ENCODE measurements at places on chromosomes 2 and 18. TPM values are rescaled to one million over a fixed set of nuclear protein-coding genes. Genes with fewer than 3 reads are reported as not detected.

The GCC2 gene
- total RNA-seq, result 12.9 TPM

The ABHD1 gene
- total RNA-seq, result not detected

- no peak for DNase-seq
Observed at GRCh38 chr2:113224647-113225236, 51.0 kb downstream of the PSD4 start.

DNA sequence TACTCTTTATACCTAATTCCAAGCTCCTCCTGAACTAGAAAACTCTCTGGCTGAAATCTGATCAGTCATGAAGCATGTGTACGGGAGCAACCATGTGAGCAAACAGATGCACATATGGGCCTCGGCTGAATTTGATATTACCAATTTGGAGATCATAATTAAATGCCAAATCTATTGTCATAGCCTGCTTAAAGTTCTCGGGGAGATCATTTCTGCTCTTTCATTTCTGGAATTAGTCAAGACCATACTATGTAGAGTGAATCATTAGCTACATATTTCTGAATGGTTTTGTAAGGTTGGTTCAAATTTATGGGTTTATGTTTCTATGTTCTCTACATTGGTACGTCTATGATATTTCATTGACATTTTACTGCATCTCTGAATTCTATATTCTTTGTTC lies 205.5 kb downstream of the UBE2E3 start:
- no peak for DNase-seq

DNA sequence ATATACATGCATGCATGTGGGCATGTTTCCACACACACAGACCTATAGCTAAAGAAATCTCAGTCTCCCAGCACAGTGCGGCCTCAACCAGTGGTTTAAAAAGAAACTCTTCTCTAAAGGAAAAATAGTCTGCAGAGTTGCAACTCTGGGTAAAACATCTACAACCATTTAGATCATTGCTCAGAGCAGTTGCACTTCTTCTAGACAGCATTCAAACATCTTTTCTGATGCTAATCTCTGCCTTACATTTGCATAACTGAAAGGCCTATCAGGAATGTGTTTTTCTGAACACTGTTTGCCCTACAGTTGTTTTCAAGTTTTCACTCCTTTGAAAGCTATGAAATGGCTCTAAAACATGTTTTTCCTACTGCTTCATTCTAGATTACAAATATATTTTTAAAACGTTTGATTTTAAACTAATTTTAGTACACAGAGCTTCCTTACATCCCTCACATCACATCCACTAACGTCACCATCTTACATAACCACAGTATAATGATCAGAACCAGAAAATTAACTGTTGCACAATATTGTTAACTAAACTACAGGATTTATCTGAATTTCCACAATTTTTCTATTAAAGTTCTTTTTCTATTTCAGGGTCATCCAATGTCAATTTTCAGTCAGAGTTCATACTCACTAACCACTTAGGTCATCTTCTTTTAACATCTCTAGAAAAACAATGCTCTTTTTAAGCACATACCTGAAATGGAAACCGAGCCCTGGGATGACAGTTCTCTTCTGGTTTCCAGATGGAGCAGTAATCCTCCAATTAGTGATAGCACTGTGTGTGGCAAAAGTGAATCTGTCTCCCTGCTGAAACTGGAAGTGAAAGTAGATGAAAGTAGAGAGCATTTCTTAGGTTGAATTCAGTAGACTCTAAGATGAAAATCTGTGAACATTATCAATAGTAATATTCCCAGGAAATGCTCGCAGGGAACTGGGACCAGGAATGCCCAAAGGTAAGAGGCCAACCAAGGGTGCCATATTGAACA lies 501.6 kb upstream of the GCFC2 start:
- DNase-seq, result no peak

- DNase-seq, result no peak
Observed at GRCh38 chr2:17182399-17182798, 335.8 kb downstream of the RAD51AP2 start.

DNA sequence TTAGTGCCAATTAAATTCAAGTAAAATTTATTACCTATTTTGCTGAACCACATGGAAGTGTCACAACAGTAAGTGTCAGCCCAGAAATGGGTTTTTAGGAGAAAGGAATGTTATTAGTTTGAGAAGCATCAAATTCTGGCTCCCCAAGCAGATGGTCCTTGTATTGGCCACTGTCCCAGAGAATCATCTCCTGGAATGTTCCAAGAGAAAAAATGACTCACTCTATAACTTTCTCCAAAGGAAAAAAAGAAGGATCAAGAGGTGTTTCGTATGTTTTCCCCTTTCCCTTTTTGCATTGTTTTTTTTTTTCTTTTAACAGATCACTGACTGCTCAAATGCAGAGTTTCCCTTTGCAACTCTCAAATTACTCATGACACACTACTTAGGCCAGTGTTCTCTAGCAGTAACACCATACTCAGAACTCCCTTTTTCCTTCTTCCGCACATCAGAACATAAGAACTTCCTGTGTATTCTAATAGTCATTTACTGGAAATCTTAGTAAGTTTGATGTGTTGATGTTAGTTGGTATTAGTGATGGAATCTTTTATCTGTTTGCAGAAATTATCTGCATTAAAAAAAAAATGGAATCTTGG lies 390.3 kb downstream of the GPD2 start:
- DNase-seq, result no peak

DNA sequence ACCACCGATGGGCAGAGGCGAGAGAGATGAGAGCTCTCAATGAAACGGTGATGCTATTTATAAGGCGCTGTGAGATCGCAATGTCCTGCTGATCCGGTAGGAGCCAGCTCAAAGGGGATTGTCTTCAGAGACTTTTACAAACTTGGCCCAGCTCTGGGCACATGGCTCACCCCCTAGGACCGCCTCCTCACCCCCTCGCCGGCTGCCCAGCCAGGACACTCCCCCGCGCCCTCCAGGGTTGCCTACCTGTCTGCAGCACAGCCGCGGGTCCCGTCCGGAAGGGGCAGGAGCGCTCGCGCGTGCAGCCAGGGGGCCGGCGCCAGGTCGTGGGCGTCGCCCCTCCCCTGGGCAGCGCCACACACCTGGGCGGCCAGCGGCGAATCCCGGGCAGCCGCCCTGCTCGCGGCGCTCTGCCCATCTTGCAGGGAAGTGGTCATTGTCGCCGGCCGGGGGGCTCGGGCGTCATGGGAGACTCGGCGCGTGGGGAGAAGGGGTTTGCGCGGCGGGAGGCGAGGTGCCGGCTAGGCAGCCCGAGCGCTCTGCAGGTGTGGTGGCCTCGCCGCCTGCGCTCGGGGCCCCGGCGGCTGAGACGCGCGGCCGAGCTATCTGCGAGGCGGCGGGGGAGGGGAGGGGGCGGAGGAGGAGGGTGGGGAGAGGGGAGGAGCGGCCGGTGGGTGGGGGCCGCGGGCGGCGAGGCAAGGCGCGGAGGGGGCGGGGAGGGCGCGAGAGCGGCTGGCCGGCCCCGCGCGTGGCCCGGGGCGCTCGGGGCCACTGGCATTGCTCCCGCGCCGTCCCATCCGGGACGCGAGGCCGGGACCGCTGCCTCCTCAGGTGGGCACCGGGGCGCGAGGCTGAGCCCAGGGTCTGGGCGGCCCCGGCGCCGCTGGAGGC lies at the start of gene GRB14:
GRB14 (minus strand) TSS at position 610 of the 891 bp plus-strand sequence; CDS start at position 437, 173 bp downstream.
- peak; percentile 33 for DNase-seq

Data from Daoy (cell line).